ENCODE measurements at places on chromosomes 4 and X.

DNA sequence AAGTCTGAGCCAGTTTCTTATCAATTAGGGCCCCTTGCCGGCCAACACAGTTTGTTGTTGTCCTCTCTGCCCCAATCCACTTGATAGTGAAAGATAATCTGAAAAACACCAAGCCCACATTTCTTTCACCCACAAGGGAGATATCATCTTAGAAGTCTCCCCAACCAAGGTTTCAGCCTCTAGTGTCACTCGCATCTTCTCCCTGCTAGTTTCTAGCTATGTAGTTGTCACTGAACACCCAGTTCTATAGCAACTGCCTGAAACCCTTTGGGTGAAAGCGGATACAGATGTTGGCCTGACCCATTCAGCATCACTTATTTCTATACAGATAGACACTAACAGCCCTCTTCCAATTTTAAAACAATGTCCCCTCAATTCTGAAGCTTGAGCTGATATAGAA, 116.3 kb downstream of the BMP15 start:
- DNase-seq, result no peak

DNA sequence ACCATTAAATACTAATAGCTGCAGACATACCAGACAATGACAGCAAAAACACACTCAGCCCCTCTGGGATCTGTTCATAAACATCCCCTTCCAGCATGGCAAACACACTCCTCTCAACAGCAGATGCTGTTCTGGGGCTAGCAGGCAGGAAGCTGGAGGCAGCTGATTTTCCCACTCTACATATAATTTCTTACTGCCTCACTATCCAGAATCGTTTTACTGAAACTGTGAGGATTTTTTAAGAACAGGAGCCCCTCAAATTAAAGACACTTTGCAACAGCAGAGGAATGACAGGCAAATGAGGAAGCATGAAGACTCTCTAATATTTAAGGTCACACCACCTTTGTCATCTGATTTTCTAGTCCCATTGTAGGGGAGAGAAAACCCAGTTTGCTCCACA, 2.2 kb downstream of the MAPK10 start:
- DNase-seq, result peak; percentile 49

- DNase-seq, result no peak
These were observed 28.7 kb downstream of the TMEM31 start for GRCh38 chrX:103739421-103739820.

GRCh38 chrX:20067709-20068561, 48.8 kb downstream of the MAP7D2 start:
- peak; percentile 25 for DNase-seq

- no peak for DNase-seq
These were observed 33.0 kb upstream of the FRAS1 start for GRCh38 chr4:78024085-78024484.

GRCh38 chrX:38018766-38019425, 12.5 kb downstream of the SYTL5 start:
- DNase-seq, result no peak

- no peak for DNase-seq
These were observed 562.8 kb upstream of the AADAT start for GRCh38 chr4:170652571-170652970.

GRCh38 chr4:94357624-94358023, 15.0 kb upstream of the HPGDS start:
- no peak for DNase-seq

DNA sequence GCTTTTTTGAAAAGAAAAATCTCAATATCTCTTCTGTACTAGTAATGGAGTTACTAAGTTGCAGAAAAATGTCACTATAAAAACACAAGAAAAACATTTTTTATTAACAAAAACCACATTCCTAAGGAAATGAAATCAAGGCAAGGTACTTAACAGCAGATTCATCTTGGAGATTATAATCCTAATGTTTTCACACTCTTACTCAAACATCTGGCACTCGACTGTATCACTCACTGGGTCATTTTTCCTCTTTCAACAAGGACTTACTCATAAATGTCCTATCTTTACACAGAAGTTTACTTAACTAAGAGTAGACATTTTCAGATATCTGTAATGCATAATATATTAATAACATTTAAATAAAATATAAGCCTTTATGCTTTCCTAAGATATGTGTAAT, 216.6 kb downstream of the NR3C2 start:
- DNase-seq, result no peak

DNA sequence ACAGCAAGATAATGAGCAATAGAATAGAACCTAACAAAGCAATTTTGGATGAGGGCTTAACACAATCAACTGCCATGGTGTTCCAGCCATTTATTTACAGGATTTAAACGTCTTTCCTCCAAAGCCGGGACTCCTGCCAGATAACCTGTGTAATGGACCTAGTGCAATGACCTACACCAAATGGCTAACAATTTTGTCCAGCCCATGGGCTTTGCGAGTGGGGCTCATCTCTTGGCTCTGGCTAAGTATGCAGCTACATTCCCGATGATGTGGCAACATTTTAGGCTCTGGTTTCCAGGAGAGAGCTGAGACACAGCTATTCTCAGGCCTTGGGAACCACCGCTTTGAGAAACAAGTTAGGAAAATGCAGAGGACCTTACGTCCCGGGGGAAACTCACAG, 822.3 kb upstream of the FTHL17 start:
- DNase-seq, result no peak

- DNase-seq, result no peak
These were observed 3.8 kb upstream of the ZCCHC4 start for GRCh38 chr4:25308761-25309160.

DNA sequence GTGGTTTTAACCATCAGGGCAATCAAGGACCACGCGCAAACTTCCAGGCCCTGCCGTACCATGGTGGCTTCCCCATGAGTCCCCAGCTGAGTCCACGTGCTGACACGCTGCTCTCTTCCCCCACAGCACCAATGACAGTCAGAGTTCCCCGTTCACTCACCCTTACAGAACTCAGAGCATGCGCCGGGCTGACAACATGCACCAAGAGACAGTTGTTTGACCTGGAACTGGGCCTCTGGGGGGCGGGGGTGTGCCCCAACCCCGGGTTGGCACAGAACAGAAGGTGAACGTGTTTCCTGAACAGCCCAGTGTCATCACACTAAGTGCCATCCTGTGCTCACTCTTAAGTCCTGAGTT, 29.4 kb downstream of the IRF2 start:
- no peak for DNase-seq

- DNase-seq, result no peak
These were observed 105.6 kb upstream of the MAMLD1 start for GRCh38 chrX:150257353-150258175.

GRCh38 chr4:168082379-168082778, 10.0 kb upstream of the ANXA10 start:
- no peak for DNase-seq

DNA sequence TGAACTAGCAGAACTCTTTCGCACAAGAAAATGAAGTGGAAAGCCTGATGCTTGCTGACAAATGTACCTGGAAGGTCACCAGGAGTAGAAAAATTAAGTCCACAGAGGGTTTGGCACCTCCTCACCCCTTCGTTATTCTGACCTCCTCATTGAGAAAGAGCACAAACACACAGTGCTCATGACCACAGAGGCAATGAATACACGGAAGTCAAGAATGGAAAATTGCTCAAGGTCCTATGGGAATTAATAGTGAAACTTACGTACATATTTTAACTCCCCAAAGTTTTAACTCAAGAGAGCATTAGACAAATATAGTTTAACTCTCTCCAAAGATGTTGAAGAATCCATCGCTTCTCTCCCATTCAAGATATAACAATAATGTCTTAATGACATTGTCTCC, 83.6 kb upstream of the CAMK2D start:
- DNase-seq, result no peak

GRCh38 chr4:151198748-151199147, 78.2 kb upstream of the PRSS48 start:
- peak; percentile 58 for DNase-seq

DNA sequence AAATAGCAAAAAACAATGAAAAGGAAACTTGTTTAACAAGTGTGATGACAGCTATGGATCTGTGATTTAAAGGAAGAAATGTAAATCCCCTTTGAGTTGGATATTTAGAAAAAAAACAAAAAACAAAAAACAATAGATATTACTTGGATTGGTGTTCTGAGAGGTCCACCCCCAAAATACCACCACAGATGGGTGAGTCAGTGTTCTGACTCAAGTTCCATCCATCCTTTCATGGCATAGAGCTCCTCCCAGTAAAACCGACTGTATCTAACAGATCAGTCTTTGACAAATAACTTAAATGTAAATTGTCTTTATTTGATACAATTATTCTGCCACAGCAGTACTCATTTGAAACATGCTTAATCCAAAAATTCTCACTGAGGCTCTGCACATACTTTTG, 27.4 kb downstream of the TMPRSS11B start:
- no peak for DNase-seq

GRCh38 chr4:104446431-104447278, 48.0 kb downstream of the CXXC4 start:
- DNase-seq, result no peak

- no peak for DNase-seq
These were observed 3.1 kb downstream of the NKX3-2 start for GRCh38 chr4:13541176-13541604.

- no peak for DNase-seq
These were observed 113.6 kb downstream of the GLUD2 start for GRCh38 chrX:121160987-121161386.

- no peak for DNase-seq
These were observed 120.2 kb upstream of the PDE5A start for GRCh38 chr4:119748853-119749252.

DNA sequence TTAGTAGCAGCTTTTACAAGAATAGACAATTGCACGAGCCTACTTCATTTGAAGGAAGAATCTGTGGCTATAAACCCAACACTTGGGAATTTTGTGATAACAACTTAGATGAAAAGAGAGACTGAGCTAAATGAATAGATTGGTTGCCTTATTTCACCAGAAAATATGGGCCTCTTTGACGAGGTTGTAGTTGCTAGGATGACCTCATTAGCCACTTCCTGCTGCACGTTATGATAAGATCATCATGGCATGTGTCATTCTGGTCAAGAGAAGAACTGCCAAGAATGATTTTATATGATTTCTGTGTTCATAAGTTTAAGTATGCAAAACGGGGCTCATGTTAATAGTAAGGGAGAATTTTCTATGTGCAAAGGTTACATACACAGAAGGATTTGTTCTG, 321.9 kb upstream of the GIMD1 start:
- DNase-seq, result no peak

DNA sequence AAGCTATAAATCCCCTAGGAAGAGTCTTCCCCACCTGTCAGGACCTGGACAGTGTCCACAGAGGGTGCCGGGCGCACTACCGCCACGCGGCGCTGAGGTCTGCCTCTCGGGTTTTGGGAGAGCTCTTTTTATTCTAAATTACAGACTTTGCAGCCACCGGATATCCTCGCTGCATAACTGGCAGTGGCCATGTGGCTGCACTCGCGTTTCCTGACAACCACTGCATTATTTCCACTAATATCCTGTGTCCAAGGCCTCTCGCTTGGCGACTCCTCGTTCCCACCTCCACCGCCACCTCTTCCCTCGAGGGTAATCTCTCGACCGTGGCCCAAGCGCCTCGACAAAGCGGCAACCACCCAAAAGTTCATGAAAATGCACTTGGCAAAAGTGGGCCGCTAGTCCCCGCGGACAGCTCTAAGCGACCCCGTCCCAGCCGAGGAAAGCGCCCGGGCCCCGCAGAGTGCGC, 512 bp upstream of the TMEM131L start:
- peak; percentile 50 for DNase-seq

- no peak for DNase-seq
These were observed 76.7 kb downstream of the AFF1 start for GRCh38 chr4:87011340-87012034.
